Left renal pelvis (tissue), 4 donors: ENCODE measurements at places on chromosomes 6 and 20.

DNA sequence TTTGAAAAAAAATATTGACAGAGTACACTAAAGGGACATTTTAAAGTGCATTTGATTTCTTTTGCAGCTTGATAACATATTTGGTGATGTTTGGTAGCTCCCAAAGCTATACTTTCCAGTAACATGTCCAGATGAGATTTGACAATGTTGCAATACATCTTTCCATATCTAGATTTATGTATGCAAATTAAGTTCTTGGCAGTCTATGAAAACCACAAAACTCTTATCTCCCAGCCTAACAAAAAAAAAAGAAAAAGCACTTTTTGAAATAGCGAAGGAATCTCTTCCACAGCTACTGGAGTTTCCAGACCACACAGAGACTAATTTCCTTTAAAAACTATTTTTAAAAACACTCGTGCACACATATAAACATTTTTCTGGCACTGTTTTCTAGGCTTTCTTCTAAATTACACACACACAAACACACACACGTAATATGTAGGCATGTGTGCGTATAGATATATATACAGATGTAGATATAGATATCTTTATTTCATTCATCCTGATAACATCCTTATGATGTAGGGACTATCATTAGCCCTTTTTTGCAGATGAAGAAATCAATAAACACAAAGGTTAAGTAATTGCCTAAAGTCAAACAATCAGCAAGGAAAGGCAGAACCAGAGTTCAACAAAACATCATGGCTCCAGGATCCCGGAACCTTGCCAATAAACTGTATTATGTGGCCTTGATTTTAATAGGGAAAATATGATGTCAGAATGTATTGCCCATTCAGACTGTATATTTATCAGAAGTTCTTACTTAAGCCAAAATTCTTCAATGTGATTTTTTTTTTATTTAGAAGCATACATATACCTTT lies 93.3 kb downstream of the ADGRB3 start:
- no peak for DNase-seq

DNA sequence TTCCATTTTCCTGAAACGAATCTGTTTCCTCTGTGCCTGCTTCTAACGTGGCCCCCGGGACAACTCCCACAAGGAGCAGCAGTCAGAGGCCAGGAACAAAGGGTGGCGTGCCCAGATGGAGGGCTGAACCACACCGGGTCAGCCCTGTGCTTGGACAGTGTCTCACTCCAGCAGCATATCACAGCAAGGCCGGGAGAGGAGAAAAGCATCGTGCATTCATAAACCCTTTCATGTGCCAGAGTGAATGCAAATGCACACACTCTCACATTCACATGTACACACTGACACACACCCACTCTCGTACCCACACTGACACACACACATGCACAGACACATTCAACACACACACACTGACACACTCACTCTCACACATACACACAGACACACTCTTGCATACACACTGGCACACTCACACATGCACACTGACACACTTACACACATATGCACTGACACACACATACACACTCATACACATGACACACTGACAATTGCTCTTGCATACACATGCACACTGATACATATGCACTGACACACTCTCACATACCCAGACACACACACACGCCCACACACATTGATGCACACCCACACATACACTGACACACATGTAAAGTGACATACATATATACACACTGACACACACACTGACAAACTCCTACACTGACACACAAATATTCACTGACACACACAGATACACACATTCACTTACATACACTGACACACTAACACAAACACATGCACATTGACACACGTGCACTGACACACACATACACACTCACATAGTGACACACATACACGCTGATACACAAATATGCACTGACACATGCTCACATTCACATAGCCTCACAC lies 237.0 kb downstream of the LRFN2 start:
- DNase-seq: no peak

GRCh38 chr20:57161478-57162361 lies 104.7 kb downstream of the BMP7 start:
- no peak for DNase-seq

DNA sequence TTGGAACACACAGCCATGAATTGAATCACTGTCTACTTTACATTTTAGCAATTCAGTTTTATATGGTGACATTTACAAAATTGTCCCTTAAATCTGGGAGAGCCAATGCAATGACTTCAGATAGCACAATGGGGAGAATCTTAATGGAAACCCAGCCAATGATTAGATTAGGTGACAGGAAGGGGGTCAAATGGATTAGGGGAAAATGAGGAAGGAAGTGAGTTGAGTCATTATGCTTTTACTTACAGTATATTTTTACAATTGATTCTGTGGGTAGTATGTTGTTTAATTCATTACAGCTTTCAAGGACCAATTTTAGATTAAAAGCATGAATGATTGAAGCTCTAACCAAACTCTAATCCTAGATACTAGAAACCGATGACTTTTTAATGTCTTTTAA lies 229.8 kb downstream of the SOX4 start:
- no peak for DNase-seq

GRCh38 chr20:39070484-39071231 lies 108.5 kb downstream of the DHX35 start:
- no peak for DNase-seq

DNA sequence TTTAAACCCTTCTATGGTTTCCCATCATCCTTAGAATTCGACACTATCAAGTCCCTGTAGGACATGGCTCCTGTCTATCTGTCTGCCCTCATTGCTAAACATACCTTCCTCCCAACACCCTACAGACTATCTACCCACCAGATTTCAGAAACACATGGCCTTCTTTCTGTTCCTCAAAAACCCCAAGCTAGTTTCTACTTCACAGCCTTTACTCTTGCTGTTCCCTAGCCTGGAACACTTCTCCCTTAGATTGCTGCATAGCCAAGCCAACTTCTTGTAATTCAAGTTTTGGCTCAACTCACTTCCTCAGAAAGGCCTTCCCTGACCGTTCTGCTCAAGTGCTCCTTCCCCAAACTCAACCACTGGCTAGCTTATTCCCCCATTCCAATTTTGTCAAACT lies 156.2 kb downstream of the BTBD9 start:
- DNase-seq: no peak
